ENCODE measurements at places on chromosomes 5 and 9.

GRCh38 chr9:89038382-89039103 is 47.3 kb downstream of the S1PR3 start:
- DNase-seq: no peak

GRCh38 chr5:9239626-9240025 is 306.2 kb downstream of the SEMA5A start:
- no peak for DNase-seq

DNA sequence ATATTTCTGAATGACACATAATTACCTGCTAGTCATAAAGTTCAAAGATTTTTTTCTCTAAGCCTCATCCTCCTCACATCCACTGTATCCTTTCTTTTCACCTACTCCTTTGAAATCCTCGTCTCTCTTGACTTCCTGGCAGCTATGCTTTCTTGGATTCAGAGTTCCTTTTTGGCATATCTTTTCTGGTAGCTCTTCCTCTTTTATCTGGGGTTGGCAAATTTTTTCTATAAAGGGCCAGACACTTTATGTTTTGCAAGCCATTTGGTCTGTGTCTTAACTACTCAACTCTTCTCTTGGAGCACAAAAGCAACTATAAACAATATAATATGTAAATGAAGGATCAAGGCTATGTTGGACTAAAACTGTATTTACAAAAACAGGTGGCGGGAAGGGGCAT is 197.5 kb downstream of the KIAA0825 start:
- no peak for DNase-seq

- DNase-seq: no peak
Observed at GRCh38 chr5:176719113-176719739, 71.9 kb downstream of the TSPAN17 start.

DNA sequence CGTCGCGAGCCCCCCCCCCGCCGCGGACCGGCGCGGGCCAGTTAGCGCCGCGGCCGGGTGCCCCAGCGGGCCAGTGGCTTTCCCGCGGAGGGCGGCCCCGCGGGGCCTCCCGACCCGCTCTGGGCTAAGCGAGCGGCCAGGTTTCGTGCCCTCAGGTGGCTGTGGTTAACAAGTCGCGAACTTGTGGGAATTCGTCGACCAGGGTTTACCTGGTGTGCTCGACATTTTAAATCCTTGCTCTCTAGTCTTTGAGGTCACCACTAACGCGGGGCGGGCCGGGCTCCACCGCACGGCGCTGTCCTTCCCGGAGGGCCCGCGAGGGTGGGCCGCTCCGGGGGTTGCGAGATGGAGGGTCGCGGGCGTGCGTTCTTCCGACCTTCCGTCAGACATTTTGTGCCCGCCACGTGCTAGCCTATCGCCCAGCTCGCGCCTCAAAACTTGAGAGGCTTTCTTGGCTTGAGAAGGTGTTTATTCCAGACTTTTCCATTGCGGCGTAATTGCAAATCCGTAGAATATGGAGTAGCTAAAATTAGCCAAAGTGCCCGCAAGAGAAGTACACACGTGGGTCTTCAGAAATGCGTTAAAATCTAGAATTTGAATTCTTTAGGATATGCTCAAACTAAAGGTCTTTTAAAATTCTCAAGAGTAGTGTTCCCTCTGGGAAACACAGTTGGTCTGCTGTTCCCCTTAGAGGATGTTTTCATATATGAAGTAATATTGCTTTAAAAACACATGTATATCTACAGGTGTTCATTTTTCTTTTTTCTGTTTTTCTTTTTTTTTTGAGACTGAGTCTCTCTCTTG is 2.1 kb downstream of the ANP32B start:
- peak; percentile 23 for DNase-seq
